ENCODE measurements at places on chromosomes 5 and 9. TPM values are rescaled to one million over a fixed set of nuclear protein-coding genes. Genes with fewer than 3 reads are reported as not detected.
A peak's percentile ranks its signal among the peaks of the same experiment; 100 is the strongest.

DNA sequence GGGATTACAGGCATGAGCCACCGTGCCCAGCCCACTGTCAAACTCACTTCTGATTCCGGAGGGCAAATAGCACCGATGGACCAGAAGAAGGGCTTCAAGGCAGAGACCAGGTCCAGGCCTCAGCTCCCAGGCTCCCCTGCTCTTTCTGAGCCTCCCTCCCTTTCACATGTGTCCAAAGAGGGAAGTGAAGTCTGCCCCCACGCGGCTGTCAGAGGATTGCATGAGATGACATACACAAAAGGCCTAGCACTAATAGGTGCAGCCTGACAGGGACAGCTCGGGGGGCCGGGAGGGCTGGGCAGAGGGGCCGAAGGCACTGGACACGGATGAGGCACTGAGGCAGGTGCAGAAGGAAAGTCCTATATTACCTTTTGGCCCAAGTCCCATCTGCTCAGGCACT is 16.1 kb downstream of the FBP1 start:
- DNase-seq = peak; percentile 34

DNA sequence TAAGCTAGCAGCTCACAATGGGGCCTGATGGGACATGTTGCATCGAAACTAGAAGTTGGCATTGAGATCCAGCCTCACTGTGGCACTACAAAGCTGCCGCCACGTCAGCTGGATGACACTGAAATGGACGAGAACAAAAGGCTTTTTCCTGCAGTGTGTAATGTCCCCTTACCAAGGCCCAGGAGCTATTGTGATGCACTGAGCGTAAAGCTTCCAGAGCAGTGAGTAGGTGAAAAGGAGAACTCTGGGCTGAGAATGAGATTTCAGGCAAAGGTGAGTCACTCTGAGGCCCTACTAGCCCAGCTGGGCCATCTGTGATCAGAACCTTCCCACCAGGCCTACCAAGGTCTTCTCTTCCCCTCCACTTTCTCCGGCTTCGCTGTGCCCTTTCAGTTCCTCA is 528.1 kb upstream of the KLF4 start:
- no peak for DNase-seq

The ANKRD33B gene
- 0.49 TPM for total RNA-seq

The VCAN gene
- total RNA-seq = 42.5 TPM

DNA sequence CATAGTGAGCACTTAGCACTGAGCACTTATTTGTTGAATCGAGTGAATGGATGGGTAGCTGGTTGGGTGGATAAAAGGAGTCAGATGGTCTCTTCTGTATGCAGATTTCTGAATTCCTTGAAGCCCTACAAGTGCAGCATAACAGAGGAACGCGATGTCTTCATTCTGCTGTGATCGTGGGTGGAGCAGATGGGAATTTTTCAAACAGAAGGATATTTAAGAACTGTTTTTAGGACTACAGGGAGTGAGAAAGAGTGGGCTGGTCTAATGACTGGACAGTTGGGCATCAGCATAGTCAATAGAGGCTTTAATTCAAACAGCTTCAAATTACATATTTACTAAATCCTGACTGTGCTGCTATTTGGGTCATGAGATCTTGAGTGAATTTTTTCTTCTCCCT is 253.2 kb downstream of the CEMIP2 start:
- DNase-seq = no peak

All from M059J (cell line).